ENCODE measurements at places on chromosomes 7 and 10. TPM values are rescaled to one million over a fixed set of nuclear protein-coding genes. Genes with fewer than 3 reads are reported as not detected.

The CXCL12 gene
- 76.7 TPM for total RNA-seq

The FKBP9 gene
- 150 TPM for total RNA-seq

The LIPN gene
- not detected for total RNA-seq

The TACC2 gene
- 9.5 TPM for total RNA-seq

The COPG2 gene
- total RNA-seq = 18.4 TPM

The CREB5 gene
- total RNA-seq = 2.3 TPM

The GDF2 gene
- total RNA-seq = not detected

The KAT6B gene
- total RNA-seq = 7.1 TPM

The EN2 gene
- total RNA-seq = not detected

The TPST1 gene
- 50.2 TPM for total RNA-seq

The ARMC3 gene
- total RNA-seq = not detected

The CLRN3 gene
- total RNA-seq = not detected

The VPS41 gene
- total RNA-seq = 22.5 TPM

The ZDHHC4 gene
- 52.1 TPM for total RNA-seq

The TMEM248 gene
- total RNA-seq = 101 TPM

The FKBP14 gene
- 33.2 TPM for total RNA-seq

The GIMAP5 gene
- total RNA-seq = not detected

All from myometrial cell (primary cell).